Aorta (tissue), 5 donors: ENCODE measurements at places on chromosomes 1 and 21. TPM values are rescaled to one million over a fixed set of nuclear protein-coding genes. Genes with fewer than 3 reads are reported as not detected.

Gene EPHX1
- 57.6 TPM for total RNA-seq

Gene TRIM58
- 1.3 TPM for total RNA-seq

Gene CELA2B
- 0.57 TPM for total RNA-seq

Gene S100A7
- not detected for total RNA-seq

Gene SLC50A1
- total RNA-seq = 19.8 TPM

Gene SIPA1L2
- 11.3 TPM for total RNA-seq

Gene NME7
- 13.3 TPM for total RNA-seq

Gene MRPL24
- total RNA-seq = 44.0 TPM

- no peak for DNase-seq
- no peaks in the 10 kb centered on the region for H3K36me3 ChIP-seq
- H3K27ac ChIP-seq = no peak overlapping the region
- H3K4me1 ChIP-seq = no peaks in the 10 kb centered on the region
- H3K27me3 ChIP-seq = no peaks in the 10 kb centered on the region
These were observed 34.3 kb downstream of the SMG7 start for GRCh38 chr1:183506561-183506960.

- H3K4me1 ChIP-seq = peaks cover 4% of the 10 kb centered on the region
- no peak overlapping the region for H3K4me3 ChIP-seq
- DNase-seq = peak; percentile 86
These were observed 105.9 kb downstream of the LAMC2 start for GRCh38 chr1:183291802-183292514.

DNA sequence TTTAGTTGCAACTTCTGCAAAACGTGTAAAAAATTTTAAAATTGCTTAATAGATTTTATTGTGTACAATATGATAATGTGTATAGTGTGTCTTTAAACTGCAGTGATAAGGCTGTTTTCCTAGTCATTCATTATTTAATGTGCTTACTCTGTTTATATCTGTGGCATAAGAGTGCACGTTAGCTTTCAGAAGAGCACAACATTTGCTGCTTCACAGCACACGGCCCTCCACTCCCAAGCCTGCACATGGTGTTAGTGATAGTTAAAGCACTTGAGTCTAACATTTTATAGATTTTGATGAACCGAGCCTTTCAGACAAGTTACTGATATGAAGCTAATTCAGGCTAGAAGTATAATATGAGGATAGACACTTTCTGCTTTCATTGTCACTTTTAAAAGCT lies 120.6 kb downstream of the ADGRL2 start:
- H3K27me3 ChIP-seq = no peaks in the 10 kb centered on the region
- no peak overlapping the region for H3K4me3 ChIP-seq
- H3K36me3 ChIP-seq = no peaks in the 10 kb centered on the region
- no peaks in the 10 kb centered on the region for H3K4me1 ChIP-seq
- DNase-seq = no peak

DNA sequence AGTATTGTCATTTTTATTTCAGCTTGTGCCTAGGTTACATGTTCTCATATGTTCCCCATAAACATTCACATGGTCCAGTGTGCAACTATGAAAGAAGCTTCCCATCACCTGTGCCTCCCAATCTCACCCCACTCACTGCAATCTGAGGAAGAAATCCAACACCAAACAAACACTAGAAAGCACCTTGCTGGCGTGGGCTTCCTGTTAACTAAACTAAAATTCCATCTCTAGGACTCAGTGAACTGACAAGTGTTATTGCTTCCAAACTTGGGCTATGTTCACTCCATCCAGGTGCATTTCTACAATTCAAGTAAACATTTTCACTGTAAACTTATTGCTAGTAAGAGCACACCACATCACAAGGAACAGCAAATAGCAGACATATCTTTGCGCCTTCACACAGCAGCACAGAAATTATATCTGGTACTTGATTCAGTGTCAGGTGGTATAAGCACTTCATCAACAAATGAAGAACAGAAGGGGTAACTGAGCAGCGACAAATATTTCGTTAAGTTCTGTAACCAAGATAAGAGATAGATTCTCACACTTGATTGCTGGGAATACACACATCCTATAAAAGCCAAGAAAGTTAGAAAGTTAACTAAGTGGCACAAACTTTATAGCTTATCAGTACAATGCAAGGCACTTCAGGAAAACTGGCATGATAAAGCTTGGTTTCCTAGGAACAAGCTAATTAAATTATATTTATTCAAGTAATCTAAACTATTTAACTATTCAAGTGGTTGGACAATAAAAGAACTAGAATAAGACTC lies 8.9 kb upstream of the KCNJ15 start:
- H3K27ac ChIP-seq = no peak overlapping the region
- DNase-seq = no peak
- no peaks in the 10 kb centered on the region for H3K4me1 ChIP-seq
- no peaks in the 10 kb centered on the region for H3K36me3 ChIP-seq
- H3K27me3 ChIP-seq = no peaks in the 10 kb centered on the region

DNA sequence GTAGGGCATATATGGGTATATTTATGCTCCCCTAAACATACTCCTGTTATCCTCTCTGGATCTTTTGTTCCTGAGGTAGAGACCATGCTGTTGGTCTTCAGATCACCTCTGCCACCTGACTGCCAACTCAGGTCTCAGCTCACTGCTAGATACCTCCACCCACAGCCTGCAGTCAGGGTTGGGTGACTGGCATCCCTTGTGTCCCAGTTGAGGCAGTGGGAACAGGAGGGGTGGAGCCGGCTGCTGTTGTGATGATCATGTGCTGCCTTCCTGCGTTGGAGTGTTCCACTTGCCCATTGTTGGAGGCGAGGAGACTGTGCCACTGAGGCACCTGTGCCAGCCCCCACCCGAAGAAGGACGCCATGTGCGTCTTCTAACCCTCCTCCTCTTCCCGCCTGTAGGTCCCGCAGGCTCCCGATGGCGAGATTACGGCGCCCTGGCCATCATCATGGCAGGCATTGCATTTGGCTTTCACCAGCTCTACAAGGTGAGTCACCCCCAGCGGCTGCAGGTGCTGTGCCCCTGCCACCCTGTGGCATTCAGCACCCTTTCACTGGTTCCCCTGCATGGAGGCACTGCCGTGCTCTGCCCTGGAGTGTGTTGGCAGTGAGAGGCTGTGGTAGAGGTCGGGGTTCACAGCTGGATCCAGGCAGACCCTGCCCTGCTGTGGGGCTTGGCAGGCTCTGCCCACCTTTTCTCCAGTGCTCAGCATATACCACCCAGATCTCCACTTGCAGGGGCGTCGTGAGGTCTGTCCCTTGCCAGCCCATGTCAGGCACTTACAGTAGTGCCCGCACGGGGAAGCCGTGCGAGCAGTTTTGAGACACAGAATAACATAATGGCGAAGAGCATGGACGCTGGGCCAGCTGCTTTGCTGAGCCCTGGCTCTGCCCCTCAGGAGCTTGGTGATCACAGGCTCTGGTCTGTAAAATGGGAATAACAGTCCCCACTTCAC lies 143.5 kb downstream of the PEX14 start:
- H3K4me1 ChIP-seq = no peaks in the 10 kb centered on the region
- H3K4me3 ChIP-seq = no peak overlapping the region
- H3K27ac ChIP-seq = no peak overlapping the region
- H3K36me3 ChIP-seq = no peaks in the 10 kb centered on the region
- H3K27me3 ChIP-seq = no peaks in the 10 kb centered on the region
- no peak for DNase-seq

DNA sequence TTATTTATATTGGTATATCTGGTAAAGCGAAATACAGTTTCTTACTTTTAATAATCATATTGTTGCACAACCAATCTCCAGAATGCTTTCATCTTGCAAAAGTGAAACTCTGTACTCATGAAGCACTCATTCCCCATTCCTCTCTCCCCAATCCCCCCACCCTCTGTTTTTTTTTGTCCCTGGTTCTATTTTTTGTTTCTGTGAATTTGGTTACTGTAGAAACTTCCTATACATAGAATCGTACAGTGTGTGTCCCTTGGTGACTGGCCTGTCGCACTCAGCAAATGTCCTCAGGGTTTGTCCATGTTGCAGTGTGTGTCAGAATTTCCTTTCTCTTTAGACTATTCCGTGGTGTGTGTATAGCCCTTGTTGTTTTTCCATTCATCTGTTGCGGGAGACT lies 7.9 kb upstream of the NLRP3 start:
- H3K4me1 ChIP-seq = no peaks in the 10 kb centered on the region
- no peak overlapping the region for H3K4me3 ChIP-seq
- H3K36me3 ChIP-seq = no peaks in the 10 kb centered on the region
- H3K27ac ChIP-seq = no peak overlapping the region
- DNase-seq = no peak

DNA sequence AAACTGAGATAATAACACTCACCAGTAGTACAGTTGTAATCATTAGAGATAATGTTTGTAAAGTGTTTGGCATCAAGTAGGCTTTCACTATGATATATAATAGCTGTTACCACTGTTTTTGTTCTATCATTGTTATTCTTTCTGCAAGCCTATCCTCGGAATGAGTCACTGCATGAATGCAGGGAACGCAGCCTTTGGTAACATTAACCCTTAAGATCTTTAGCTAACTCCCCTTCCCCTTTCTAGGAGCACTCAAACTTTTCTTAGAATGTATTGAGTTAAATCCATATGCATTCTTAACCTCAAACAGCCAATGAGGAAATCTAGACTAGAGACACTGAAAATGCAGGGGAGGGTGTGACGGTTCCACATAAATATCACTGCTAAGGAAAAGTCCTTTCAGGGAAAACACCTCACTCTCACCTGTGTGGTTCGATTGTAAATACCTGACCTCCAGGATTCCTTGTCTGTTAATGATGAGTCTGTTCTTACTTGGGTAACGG lies 467.3 kb downstream of the SETD4 start:
- H3K4me1 ChIP-seq = no peaks in the 10 kb centered on the region
- H3K36me3 ChIP-seq = no peaks in the 10 kb centered on the region
- DNase-seq = no peak

GRCh38 chr1:14872762-14873161 lies 274.3 kb downstream of the KAZN start:
- no peaks in the 10 kb centered on the region for H3K4me1 ChIP-seq
- H3K36me3 ChIP-seq = no peaks in the 10 kb centered on the region
- no peak for DNase-seq
- no peak overlapping the region for H3K4me3 ChIP-seq

DNA sequence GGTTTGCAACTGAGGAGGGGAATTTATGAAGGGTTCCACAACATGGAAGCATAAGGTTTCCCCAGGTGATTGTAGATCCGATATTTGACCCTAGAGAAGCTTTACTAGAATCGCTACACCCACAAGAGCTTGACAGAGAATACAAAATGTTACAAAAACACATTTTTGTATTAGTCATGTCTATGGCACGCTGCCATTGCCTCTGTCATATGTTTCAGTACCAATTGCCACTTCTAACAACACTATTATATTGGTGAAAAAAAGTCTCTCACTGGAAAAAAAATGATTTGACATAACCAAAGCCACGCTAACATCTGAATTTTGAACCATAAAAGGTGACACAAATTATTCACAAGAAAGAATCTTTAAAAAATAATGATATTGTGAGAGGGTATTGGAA lies 214.5 kb downstream of the KCNT2 start:
- no peaks in the 10 kb centered on the region for H3K27me3 ChIP-seq
- no peaks in the 10 kb centered on the region for H3K4me1 ChIP-seq
- no peak overlapping the region for H3K4me3 ChIP-seq
- H3K36me3 ChIP-seq = no peaks in the 10 kb centered on the region
- DNase-seq = no peak

GRCh38 chr1:112549590-112549989 lies 40.8 kb downstream of the WNT2B start:
- H3K4me3 ChIP-seq = no peak overlapping the region
- no peak overlapping the region for H3K27ac ChIP-seq
- DNase-seq = no peak

- H3K27me3 ChIP-seq = no peaks in the 10 kb centered on the region
- no peaks in the 10 kb centered on the region for H3K36me3 ChIP-seq
- H3K4me3 ChIP-seq = no peak overlapping the region
- H3K4me1 ChIP-seq = no peaks in the 10 kb centered on the region
- H3K27ac ChIP-seq = no peak overlapping the region
These were observed 3.5 kb upstream of the UTS2 start for GRCh38 chr1:7856345-7856744.

- no peaks in the 10 kb centered on the region for H3K27me3 ChIP-seq
- DNase-seq = peak; percentile 50
- H3K27ac ChIP-seq = no peak overlapping the region
These were observed 19.6 kb downstream of the TMCC2 start for GRCh38 chr1:205247130-205247921.

- H3K4me1 ChIP-seq = no peaks in the 10 kb centered on the region
- H3K27me3 ChIP-seq = no peaks in the 10 kb centered on the region
- peaks cover 11% of the 10 kb centered on the region for H3K36me3 ChIP-seq
These were observed 7.3 kb upstream of the NRAS start for GRCh38 chr1:114723915-114724314.

GRCh38 chr1:204457666-204458065 lies 36.9 kb downstream of the PIK3C2B start:
- H3K27me3 ChIP-seq = no peaks in the 10 kb centered on the region
- no peak overlapping the region for H3K27ac ChIP-seq
- DNase-seq = no peak
- H3K4me1 ChIP-seq = no peaks in the 10 kb centered on the region
- no peaks in the 10 kb centered on the region for H3K36me3 ChIP-seq

DNA sequence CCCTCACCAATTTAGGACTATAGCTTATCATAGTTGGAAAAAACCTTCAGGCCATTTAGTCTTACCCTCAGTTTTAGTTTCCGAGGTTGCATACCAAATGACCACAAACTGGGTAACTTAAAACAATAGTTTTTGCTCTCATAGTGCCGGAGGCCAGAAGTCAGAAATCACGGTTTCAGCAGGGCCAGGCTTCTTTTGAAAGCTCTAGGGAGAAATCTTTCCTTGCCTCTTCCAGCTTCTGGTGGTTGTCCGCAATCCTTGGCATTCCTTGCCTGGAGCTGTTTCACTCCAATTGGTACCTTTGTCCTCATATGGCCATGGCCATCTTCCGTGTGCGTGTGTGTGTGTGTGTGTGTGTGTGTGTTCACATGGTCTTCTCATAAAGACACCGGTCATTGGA lies 12.4 kb upstream of the PLXNA2 start:
- H3K27ac ChIP-seq = no peak overlapping the region
- H3K27me3 ChIP-seq = no peaks in the 10 kb centered on the region
- no peaks in the 10 kb centered on the region for H3K36me3 ChIP-seq

DNA sequence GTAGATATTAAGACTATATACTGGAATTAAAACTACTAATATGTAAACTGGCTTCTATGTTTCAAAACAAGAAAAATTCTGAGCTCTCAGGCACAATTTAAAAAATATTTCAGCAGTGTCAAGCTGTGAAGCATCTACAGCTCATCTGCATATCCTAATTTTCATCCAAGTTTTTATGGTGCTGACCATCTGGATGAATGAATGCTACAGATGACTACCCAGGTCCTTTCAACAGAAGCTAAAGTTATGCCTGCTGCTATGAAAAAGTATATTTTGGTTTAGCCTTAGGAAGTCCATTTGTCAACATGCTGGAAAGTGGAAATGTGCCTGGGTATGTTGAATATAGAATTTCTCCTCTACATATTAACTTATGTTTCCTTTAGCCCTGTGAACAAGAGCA lies 206.9 kb downstream of the NEGR1 start:
- H3K4me1 ChIP-seq = no peaks in the 10 kb centered on the region
- no peak for DNase-seq
- no peaks in the 10 kb centered on the region for H3K27me3 ChIP-seq
- no peak overlapping the region for H3K27ac ChIP-seq
- H3K4me3 ChIP-seq = no peak overlapping the region

DNA sequence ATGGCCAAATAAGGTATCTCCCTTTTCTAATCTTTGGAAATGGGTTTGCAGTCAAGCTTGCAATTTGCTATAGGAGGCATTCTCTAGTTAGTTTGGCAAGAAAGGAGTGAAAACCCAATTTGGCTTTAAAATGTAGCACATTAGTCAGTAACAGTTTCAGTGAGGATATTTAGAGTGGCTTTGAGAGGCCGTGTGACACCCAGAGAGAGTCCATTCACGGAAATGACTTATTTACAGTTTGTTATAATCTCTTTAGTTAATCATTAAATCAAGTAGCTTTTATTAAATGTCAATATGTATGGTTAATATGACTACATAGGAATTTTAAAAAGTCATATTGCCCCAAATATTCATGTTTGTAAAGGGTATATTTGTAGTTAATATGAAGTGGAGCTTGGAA lies 9.6 kb downstream of the ZBTB18 start:
- no peaks in the 10 kb centered on the region for H3K4me1 ChIP-seq
- H3K36me3 ChIP-seq = no peaks in the 10 kb centered on the region
- H3K27me3 ChIP-seq = no peaks in the 10 kb centered on the region
